ENCODE measurements at places on chromosomes 6 and 20.
A peak's percentile ranks its signal among the peaks of the same experiment; 100 is the strongest.

DNA sequence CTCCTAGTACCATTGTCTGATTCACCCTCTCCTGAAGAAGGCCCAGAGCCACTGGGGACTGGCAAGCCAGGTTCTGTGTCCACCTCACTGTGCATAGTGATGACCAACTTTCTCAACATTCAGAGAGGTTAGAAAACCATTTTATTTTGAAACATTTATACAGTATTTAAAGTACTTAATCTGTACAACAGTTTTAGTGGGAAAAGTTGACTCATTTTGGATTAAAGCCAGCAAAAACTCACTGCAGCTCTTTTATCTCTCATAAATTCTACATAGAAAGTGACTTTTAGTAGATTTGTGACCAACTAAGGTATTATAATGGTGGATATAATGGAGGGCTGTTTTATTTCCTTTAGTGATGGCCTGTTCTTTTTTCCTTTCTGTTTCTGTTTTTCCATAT is 9.7 kb downstream of the TULP4 start:
- no peak for DNase-seq

GRCh38 chr20:51434580-51435247 is 107.8 kb downstream of the NFATC2 start:
- no peak for DNase-seq

DNA sequence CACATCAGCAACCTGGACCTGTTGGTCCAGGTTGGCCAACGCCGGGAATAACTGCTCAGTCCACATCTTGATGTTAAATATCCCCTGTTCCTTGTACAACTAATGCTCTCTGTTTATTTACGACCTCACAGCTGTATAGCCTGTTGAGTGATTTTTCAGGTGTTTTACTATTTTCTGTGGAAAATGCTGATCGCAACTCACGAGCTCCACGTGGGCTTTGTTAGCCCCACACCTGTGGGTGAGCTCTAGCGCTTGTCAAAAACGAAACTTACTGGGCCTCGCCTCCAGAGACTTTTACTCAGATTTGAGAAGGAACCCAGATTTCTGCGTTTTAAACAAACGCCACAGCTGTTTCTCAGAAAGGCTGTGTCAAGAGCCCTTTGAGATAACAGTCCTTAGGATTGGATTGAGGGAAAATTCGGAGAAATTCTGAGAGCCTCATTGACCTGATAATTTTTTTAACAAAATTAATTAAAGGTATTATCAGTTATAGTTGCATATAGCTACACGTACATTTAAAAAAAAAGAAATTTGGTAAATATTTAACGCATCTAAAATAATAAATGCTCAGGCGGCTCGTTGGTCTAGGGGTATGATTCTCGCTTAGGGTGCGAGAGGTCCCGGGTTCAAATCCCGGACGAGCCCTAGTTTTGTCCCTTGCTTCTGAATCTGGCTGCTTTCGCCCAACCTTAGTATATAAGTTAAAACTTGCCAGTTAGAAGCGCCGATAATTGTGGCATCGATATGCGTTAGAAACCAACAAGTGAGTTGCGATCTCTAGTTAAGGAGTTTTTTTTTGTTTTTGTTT is 16.7 kb downstream of the HMGN4 start:
- peak; percentile 48 for DNase-seq

- DNase-seq: no peak
These were observed 253.4 kb downstream of the PRL start for GRCh38 chr6:22043284-22043962.

DNA sequence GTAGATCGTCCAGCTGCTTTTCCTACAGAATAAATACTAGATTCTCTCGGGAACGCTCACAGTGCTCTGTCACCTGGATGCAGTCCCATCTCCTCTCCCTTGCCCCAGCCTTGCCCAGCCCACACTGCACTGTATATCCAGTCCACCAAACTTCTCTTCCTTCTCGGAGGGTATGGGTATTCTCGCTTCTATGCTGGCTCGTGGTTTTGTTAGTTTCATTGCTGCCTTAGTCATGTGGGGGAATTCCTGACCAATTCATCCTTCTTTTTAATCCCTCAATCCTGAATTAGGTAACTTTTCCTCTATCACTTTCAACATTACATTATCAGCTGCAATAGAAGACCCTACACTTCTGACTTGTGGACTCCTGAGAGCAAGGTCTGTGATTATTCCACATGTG is 252.4 kb downstream of the GMDS start:
- DNase-seq: no peak

- DNase-seq: no peak
These were observed 175.9 kb upstream of the GJE1 start for GRCh38 chr6:141956868-141957267.

DNA sequence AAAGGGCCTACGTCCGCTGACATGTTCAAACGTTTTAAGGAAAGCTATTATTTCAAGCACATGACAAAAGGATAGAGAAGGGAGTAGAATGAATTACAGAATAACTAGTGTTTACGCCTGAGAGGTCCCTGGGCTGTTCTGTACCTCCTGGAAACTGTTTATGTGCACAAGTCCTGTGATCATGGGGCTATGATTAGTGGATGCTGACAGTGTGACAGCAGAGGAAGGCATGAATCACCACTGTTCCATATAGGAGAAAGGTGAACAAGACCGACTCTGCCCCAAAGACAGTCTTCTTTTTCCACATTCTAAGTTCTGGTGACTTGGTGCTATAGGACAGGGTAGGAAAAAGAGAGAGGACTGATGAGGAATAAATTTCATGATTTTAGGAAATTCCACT is 249.2 kb upstream of the PRDM1 start:
- DNase-seq: no peak

- no peak for DNase-seq
These were observed 1.2 kb downstream of the PTPRA start for GRCh38 chr20:2874456-2874855.

GRCh38 chr20:25626779-25627178 is 3.0 kb upstream of the NANP start:
- no peak for DNase-seq

- no peak for DNase-seq
These were observed 175.7 kb upstream of the SNX9 start for GRCh38 chr6:157647261-157647915.

DNA sequence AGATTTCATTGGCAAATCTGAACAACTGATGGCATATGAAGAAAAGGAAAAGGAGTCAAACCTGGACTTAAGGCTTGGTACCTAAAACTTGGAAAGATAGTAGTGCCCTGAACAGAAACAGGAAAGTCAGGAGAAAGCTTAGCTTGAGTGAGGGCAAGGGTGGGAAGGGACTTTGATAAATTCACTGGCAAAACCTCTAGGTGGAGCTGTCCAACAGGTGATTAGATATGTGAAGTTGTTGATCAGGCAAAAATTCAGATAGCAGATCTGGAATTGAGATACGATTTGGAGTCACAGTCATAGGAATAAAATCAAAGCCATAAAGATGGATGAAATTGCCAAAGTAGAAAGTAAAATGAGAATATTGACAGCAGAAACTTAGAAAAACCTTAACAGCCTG is 16.1 kb upstream of the ZNF292 start:
- peak; percentile 25 for DNase-seq

GRCh38 chr6:101845172-101845571 is 451.7 kb downstream of the GRIK2 start:
- DNase-seq: no peak

DNA sequence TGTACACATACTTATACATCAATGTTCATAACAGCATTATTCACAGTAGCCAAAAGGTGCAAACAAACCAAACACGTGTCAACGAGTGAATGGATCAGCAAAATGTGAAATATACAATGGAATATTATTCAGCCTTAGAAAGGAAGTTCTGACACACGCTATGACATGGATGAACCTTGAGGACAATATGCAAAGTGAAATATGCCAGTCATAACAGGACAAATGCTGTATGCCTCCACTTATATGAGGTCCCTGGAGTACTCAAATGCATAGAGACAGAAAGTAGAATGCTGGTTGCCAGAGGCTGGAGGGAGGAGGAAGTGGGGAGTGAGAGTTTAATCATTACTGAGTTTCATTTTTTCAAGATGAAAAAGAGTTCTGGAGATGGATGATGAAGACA is 37.8 kb upstream of the IGF2R start:
- no peak for DNase-seq

GRCh38 chr6:133787122-133787521 is 101.8 kb upstream of the TCF21 start:
- no peak for DNase-seq

DNA sequence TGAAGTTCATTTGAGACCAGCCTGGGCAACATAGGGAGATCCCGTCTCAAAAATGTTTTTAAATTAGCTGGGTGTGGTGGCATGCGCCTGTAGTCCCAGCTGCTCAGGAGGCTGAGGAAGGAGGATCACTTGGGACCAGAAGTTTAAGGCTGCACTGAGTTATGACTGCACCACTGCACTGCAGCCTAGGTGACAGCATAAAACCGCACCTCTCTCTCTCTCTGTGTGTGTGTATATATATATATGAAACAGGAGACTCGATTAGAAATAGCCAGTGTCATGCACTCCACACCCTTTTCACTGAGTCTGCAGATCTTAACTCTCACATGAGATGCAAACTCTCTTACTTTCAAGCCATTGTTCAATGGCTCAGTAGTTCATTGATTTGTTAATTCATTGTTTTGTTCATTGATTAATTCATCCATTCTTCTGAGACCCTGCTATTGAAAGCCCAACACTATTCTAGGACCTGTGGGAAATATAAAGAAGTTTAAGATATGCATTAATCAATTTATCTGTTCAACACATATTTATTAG is 52.4 kb upstream of the MRPS10 start:
- DNase-seq: no peak

DNA sequence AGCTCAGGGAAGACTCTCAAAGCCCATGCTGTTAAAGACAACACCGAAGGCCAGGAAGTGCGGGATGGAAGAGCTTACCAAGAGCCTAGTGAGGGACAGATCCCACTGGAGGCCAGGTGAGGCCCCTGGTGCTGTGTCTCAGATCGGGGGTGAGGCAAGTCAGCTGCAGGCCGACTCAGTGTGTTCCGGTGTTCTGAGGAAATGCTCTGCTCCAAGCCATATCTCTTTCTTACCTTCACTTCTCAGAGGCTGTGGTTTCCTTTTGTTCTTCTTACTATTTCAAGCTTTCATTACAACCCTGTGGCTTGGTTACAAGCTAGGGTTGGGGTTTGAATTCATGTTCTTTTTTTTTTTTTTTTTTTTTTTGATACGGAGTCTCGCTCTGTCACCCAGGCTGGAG is 114.3 kb upstream of the ZFP64 start:
- peak; percentile 19 for DNase-seq

DNA sequence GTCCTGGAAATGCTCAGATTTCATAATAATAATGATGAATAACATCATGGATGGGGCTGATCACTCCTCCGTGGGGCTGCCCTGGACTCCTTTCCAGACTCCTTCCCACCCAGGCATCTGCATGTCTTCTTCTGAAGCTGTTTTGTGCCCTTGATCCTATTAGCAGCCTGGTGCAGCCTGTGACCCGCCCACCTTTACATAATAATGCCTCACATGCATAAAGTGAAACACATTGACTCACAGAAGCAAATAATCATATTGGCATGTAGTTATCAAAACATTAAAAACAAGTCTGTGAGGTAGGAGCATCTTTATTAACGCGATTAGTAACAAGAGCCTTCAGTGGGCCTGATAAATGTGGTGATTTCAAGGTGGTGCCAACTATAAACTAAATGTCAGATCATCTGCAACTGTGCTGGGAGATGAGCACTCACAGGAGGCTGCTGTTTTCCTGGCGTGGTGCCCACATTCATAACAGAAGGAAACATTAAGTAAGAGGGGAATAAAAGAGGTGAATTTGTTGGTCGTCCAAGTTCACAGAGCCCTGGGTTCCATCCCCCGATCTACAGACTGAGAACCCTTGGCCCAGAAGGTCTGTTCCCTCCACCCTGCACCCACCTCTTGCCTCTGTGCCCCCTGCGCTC is 344.7 kb downstream of the CDH4 start:
- no peak for DNase-seq

GRCh38 chr6:16331384-16332174 is 93.2 kb downstream of the GMPR start:
- peak; percentile 67 for DNase-seq

DNA sequence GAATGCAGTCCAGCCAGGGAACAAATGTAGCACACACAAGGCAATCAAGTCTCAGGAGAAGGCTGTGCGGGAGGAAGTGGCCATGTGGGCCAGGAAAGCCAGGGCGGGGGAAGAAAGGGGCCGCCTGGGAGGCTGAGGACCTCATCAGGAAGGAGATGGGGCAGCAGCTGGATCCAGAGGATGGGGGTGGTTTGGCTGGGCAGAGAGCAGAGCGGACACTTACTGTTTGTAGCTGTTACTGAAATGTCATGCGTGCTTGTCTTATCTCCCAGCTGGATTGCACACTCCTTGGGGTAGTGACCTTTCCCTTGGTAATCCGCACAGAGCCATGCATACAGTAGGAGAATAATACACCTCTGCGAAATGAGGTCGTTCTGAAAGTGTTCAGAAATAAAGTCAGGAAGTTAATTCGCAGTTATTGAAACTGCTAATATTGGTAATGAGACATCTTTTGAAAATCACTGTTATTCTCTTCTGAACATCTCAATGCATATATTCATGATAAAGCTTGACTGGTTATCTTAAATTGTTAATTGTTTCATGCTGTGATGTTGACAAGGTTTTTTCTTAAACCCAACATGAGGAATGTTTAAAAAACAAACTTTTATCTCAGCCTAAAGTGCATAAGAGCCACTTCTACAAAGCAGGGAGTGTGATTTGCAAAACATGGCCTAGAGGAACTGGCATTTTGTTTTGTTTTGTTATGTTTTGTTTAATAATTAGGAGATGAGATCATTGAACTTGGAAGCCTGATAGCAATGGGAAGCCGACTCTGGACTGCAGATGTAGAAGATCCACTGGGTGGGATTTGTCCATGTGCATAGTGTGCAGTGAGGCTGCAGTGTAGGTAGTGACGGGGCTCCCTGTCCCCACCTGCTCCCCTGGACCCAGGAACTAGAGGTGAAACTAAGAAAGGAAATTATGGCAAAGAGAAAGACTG is 18.0 kb upstream of the MAP3K4 start:
- no peak for DNase-seq

DNA sequence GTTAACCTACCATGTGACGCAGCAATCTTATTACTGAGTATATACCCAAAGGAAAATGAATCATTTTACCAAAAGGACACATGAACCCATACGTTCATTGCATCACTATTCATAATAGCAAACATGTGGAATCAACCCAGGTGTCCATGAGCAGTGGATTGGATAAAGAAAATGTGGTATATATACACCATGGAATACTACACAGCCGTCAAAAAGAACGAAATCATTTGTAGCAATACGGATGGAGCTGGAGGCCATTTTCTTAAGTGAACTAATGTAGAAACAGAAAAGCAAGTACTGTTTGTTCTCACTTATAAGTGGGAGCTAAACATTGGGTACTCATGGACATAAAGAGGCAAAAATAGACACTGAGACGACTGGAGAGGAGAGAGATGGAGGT is 44.2 kb downstream of the TBPL1 start:
- DNase-seq: no peak

DNA sequence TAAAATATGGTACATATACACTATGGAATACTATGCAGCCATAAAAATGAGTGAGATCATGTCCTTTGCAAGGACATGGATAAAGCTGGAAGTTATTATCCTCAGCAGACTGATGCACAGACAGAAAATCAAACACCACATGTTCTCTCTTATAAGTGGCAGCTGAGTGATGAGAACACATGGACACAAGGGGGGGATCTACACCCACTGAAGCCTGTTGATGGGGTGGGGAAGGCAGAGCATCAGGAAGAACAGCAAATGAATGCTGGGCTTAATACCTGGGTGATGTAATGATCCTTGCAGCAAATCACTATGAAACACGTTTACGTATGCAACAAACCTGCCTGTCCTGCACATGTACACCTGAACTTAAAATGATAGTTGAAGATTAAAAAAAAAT is 71.3 kb downstream of the MANEA start:
- DNase-seq: no peak

GRCh38 chr6:21448485-21449109 is 145.0 kb upstream of the SOX4 start:
- no peak for DNase-seq
